Naive B cell (primary cell): ENCODE measurements at places on chromosomes 1 and 21.

DNA sequence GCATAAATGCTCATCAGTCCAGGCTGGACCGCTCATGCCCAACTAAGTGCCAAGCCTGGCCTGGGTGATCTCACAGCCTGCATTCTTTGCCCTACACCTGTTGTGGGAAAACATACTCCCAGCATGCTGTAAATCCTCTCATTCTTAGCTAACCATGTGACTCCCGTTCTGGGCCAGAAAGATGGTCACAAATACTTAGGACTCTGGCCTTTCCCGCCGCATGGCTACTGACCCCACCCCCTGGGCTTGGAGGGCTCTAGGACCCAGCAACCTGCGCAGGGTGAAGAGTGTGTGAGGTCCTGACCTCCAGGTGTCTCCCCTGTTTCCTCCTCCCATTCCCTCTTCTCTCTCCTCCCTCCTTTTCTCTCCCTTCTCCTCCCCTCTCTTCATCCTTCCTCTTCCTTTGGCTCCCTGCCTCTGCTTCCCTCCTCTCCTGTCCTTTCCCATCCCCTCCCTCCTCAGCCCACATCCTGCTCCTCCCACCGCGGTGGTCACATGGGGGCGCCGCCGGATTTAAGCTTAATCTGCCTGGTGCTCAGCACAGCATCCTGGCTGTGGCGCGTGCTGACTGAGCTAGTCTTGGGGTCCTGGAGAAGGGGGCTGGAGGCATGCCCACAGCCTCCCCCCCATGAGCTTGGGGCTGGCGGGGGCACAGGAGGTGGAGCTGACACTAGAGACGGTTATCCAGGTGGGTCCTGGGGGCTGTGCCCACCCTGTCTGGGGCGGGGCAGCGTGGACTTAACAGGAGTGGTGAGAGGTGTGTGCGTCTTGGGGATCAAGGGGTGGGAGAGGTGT lies at the start of gene CROCC:
CROCC (plus strand) TSS at position 541 of the 795 bp plus-strand sequence; CDS start at position 629, 88 bp downstream.
- peaks cover 30% of the 10 kb centered on the region for H3K4me1 ChIP-seq
- no peak for DNase-seq
- peak within 1 kb of the TSS; percentile 33 for H3K27ac ChIP-seq
- H3K36me3 ChIP-seq: no peaks in the 10 kb centered on the region
- H3K4me3 ChIP-seq: peak within 1 kb of the TSS; percentile 76
- no peaks in the 10 kb centered on the region for H3K27me3 ChIP-seq

DNA sequence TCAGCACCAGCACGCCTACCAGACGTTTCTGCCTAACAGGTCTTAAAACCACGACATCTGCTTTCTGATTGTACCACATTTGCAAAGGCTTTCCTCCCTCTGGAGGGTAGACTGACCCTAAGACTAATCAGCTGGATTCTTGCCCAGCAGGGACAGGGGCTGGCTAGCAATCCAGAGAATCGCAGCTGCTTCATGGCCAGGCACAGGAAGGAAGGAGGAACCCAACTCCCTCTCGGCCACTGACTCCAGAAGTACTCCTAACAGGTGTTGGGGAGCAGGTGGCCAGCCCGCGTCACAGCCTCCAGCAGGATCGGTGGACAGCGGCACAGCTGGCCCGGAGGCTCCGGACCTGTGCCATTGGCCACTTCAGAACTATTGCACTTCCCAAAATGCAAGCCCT lies 180.8 kb downstream of the NPHP4 start:
- no peaks in the 10 kb centered on the region for H3K36me3 ChIP-seq
- H3K27me3 ChIP-seq: peaks cover 11% of the 10 kb centered on the region
- no peak for DNase-seq
- no peak overlapping the region for H3K27ac ChIP-seq
- no peaks in the 10 kb centered on the region for H3K4me1 ChIP-seq

- H3K4me1 ChIP-seq: no peaks in the 10 kb centered on the region
- H3K36me3 ChIP-seq: no peaks in the 10 kb centered on the region
- DNase-seq: no peak
- no peak overlapping the region for H3K27ac ChIP-seq
- H3K27me3 ChIP-seq: peaks cover 37% of the 10 kb centered on the region
Observed at GRCh38 chr1:14511796-14512585, 86.5 kb upstream of the KAZN start.

GRCh38 chr1:166379447-166379846 lies 212.6 kb upstream of the FAM78B start:
- no peak overlapping the region for H3K4me3 ChIP-seq
- no peaks in the 10 kb centered on the region for H3K4me1 ChIP-seq
- no peaks in the 10 kb centered on the region for H3K36me3 ChIP-seq
- no peak for DNase-seq

- peaks cover 50% of the 10 kb centered on the region for H3K4me1 ChIP-seq
- H3K27me3 ChIP-seq: no peaks in the 10 kb centered on the region
- H3K36me3 ChIP-seq: peaks cover 14% of the 10 kb centered on the region
- no peak for DNase-seq
- peak overlapping the region; percentile 97 for H3K4me3 ChIP-seq
Observed at GRCh38 chr1:101235216-101235695, 1.6 kb upstream of the S1PR1 start.

GRCh38 chr1:113027449-113027848 lies 45.5 kb upstream of the LRIG2 start:
- DNase-seq: no peak
- H3K27ac ChIP-seq: no peak overlapping the region
- no peaks in the 10 kb centered on the region for H3K4me1 ChIP-seq
- no peaks in the 10 kb centered on the region for H3K36me3 ChIP-seq
- no peaks in the 10 kb centered on the region for H3K27me3 ChIP-seq

- no peak overlapping the region for H3K4me3 ChIP-seq
- no peaks in the 10 kb centered on the region for H3K4me1 ChIP-seq
- no peak overlapping the region for H3K27ac ChIP-seq
- H3K27me3 ChIP-seq: peaks cover 4% of the 10 kb centered on the region
Observed at GRCh38 chr1:13462682-13463081, 51.1 kb downstream of the LRRC38 start.

- H3K27ac ChIP-seq: no peak overlapping the region
- peaks cover 6% of the 10 kb centered on the region for H3K27me3 ChIP-seq
- H3K4me3 ChIP-seq: no peak overlapping the region
- DNase-seq: no peak
- peaks cover 9% of the 10 kb centered on the region for H3K4me1 ChIP-seq
Observed at GRCh38 chr21:25487046-25487594, 120.2 kb downstream of the MRPL39 start.

- H3K4me1 ChIP-seq: peaks cover 6% of the 10 kb centered on the region
- no peaks in the 10 kb centered on the region for H3K27me3 ChIP-seq
- no peaks in the 10 kb centered on the region for H3K36me3 ChIP-seq
- H3K27ac ChIP-seq: no peak overlapping the region
- no peak for DNase-seq
Observed at GRCh38 chr1:171769754-171770153, 11.7 kb upstream of the METTL13 start.
